ENCODE measurements at places on chromosomes 12 and 14.

DNA sequence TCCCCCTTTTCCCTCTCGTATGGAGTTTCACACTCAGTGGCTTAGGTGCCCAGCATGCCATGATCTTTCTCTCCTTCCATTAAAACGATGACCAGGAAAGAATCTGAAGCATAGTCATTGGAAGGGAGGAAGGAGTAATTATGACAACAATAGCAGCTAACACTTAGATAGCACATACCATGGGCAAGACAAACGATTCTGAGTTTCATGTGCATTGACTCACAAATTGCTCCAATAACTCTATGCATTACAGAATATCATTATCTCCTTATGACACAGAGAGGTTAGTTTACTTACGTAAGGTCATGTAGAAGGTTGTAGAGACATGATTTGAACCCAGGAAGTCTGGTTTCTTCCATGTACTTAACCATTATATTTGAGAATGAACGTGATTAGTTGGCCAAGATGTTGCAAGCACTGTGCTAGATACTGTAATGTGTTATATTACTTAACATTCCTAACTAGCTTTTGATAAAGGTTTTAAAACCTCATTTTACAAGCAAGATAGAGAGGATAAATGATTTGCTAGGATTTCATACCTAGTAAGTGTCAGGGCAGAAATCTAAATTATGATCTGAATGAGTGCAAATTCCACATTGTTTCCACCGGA, 162.4 kb downstream of the CAND1 start:
- DNase-seq = no peak

GRCh38 chr14:88955455-88955854, 131.0 kb downstream of the TTC8 start:
- DNase-seq = no peak

DNA sequence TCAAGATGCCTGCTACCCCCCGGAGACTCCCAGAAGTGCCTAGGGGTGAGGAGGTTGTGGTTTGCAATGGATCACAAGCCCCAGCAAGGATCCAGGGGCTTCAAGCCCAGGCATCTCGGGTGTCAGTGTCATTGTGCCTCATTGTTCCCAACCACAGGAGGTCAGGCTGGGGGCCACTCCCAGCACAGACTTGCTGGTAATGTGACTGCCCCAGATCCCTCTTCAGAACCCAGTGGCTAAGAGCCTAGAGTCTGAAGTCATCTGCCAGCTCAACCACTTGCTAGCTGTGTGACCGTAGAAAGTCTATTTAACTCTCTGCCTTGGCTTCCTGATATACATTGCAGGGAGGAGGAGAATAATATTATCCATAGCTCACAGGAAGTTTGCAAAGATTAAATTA, 7.7 kb upstream of the ASB2 start:
- DNase-seq = no peak

- no peak for DNase-seq
Measured at GRCh38 chr12:94831081-94831751, 172.3 kb downstream of the NDUFA12 start.

- DNase-seq = no peak
Measured at GRCh38 chr12:45407981-45408728, 192.3 kb downstream of the ANO6 start.

GRCh38 chr12:23221066-23221465, 596.1 kb downstream of the ETNK1 start:
- DNase-seq = no peak

- DNase-seq = no peak
Measured at GRCh38 chr12:82055391-82055790, 296.2 kb upstream of the PPFIA2 start.

GRCh38 chr12:75913502-75914351, 117.8 kb downstream of the PHLDA1 start:
- no peak for DNase-seq

DNA sequence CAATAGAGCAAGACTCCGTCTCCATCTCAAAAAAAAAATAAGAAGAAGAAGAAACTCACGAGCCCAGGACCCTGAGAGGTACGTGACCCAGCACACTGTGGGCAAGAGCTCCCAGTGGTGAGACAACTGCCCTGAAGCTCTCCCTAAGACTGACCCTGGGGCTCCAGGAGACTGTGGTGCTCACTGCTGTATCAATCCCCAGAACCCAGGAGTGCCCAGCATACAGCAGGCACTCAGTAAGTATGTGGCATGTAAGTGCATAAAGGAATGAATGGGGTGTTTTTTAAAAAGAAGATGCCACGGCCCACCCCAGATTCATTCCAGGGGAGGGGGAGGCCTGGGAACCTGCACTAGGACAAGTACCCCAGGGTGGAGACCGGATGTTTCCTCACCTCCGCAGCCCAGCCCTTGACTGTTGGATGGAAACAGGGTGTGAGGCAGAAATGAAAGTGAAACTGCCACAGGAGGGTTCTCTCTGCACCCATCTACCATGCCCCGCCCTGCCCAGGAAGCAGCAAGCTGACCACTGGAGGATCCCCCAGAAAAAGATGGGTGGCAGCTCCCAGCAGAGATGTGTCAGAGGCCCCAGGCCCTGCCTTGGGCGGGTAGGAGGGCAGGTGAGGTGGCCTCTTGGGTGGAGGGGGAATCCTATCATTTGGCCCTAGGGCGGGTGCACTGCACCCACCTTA, 12.2 kb downstream of the ITPK1 start:
- DNase-seq = peak; percentile 27

GRCh38 chr12:106273491-106273890, 25.7 kb upstream of the CKAP4 start:
- DNase-seq = no peak

- DNase-seq = no peak
Measured at GRCh38 chr12:23813206-23813605, 136.3 kb downstream of the SOX5 start.

DNA sequence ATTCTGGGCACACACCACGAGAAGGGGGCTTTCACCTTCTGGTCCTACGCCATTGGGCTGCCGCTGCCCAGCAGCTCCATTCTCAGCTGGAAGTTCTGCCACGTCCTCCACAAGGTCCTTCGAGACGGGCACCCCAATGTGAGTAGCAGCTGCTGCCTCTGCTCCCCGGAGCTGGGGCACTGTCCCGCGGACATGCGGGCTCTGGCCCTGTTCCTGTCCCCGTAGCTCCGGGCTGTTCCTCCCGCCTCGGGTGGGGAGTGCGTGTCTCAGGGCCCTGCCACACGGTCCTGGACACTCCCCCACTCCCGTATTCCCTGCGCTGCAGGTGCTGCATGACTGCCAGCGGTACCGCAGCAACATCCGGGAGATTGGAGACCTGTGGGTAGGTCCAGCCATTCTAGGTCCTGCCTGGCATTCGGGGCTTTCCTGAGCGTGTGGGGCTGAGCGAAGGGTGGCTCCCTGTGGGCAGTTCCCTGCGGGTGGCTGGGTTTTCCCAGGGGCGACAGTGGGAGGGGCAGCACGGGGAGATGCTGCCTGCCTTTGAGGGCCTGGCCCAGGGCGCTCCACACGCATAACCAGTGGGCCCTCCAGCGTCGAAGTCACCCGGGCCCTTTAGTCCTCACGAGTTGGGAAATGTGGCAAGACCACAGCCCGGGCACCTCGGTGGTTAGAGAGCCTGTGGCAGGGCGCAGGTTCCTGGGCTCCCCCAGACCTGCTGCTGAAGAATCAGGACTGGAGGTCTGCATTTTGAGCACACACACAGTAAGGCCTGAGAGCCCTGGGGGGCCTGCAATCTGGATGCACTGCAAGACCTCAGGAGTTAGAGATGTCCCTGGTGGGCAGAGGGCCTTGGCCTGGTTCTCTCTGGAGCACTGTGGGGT, 13.5 kb downstream of the HIP1R start:
- no peak for DNase-seq

- no peak for DNase-seq
Measured at GRCh38 chr12:123659996-123660727, 10.8 kb upstream of the TCTN2 start.

DNA sequence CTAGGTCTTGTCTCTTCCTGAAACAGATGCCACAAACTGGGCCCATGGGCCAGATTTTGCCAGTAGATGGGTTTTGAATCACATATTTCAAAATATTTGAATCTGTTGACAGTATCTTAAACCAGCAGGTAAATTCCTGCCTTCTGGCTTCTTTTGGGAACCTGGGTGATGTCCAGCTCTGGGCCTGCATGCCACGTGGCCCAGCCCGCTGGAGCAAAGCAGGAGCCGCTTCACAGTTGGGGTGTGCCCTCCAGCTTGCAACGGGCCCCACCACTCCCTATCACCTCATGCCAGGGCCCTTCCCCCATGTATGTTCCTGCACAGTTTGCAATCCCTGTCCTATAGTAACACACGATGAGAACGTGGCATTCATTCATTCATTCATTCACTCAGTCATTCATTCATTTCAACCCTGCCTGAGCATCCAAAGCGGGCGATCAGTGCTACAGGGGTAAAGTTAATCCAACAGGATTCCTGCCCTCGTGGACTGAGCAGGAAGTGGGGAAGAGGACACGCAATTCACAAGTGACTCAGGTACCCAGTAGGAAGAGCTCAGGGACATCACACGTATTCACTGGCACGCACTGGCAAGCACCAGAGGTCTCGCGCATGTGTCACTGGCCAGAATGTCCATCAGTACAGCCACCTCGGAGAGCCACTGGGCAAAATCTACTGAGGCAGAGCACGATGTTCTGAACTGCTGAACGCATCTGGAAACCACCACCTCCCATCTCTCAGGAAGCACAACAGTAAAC, 27.8 kb downstream of the SCARB1 start:
- DNase-seq = no peak

GRCh38 chr12:104805186-104805585, 152.9 kb downstream of the SLC41A2 start:
- no peak for DNase-seq

DNA sequence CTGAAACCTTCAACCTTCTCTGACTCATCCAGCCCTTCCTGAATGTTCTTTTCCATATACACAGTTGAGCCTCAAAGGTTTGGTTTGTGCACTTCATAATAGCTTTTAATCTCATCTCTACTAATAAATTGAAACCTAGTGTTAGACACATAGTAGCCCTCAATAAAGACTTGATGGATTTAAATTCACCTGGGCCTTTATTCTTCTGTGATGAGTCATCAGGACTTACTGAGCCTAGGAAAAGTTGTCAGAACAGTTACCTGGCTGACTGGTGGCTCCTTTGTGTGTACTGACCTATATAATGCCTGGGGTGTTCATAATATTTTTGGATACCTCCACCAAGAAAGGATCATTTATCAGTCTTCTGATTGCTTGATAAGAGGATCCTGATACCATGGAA, 86.4 kb upstream of the NTF3 start:
- DNase-seq = no peak

DNA sequence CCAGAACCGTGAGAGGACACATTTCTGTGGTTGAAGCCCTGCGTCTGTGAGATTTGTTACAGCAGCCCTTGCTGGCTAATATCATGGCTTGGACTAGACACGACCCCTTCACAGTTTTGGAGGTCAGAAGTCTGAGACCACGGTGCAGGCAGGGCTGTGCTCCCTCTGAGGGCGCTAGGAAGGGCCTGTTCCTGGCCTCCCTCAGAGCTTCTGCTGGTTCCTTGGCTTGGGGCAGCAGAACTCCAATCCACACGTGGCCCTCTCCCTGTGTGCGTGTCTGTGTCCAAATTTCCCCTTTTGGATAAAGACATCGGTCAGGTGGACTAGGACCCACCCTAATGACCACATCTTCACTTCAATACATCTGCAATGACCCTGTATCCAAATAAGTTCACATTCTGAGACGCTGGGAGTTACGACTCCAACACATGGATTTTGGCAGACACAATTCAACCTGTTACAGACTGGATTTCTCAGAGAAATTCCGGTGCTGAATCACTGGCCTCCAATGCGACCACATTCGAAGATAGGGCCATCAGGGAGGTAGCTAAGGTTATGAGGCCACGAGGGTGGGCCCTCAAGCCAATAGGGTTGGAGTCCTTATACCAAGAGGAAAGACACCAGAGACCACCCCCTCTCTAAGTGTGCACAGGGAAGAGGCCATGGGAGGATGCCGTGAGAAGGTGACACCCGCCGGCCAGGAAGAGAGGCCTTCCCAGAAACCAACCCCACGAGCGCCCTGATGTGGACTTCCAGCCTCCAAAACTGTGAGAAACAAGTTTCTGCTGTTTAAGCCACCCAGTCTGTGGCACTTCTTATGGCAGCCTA, 43.6 kb upstream of the PPP2R5C start:
- no peak for DNase-seq

- no peak for DNase-seq
Measured at GRCh38 chr12:107344035-107344808, 250.9 kb upstream of the CRY1 start.

GRCh38 chr14:99189201-99189801, 82.7 kb downstream of the BCL11B start:
- no peak for DNase-seq

GRCh38 chr14:76408877-76409276, 32.9 kb downstream of the ESRRB start:
- no peak for DNase-seq

DNA sequence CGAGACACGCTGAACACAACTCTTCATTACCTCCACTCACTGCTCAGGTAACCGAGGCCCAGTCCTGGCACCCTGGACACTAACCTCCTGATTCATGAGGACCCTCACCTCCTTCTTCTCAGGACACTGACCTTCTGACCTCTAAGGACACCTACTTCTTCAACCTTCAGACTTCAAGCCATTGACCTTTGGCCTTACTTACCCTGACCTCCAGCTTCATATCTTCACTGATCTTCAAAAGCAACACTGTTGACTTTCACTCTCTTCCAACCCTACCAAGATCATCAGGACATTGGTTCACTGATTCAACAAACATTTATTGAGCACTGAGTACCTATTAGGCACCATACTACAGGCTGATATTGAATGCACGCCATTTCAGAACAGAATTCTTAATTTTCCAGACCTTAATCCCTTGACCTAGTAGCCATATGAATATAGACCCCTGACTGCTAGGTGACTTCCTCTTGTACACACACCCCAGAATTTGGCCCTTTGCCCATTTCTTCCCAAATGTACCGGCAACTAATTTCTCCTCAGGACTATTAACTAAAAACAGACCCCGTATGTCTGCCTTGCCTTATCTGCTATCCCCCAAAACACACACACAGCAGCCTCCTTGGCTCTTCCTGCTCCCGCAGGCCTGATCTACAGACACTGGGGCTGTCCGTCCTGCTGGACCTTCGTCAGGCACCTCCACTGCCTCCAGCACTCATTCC, 5.8 kb downstream of the ARHGEF40 start:
- DNase-seq = no peak

DNA sequence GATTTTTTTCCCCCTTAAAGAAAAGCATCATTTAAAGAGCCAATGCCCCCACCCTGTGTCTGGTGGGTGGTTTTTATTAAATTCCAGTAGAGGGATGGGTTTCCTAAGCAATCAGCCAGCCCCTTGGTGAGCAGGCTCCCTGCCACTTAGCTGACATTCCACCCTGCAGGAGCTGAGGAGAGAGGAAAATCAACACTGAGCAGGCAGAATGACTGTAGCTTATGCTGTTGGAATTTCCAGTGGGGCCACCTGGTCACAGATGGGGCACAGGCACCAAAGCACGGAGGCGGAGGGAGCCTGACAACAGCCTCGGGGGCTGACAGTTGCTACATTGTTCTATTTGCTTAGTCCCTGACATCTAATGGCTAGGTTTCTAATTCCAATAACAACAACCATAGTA, 127.7 kb downstream of the TMEM30B start:
- no peak for DNase-seq

- DNase-seq = no peak
Measured at GRCh38 chr12:104342147-104342546, 38.6 kb downstream of the EID3 start.

GRCh38 chr12:75116646-75117198, 92.9 kb downstream of the KCNC2 start:
- no peak for DNase-seq

Measured in activated T-helper 1 cell treated with anti-CD3 and anti-CD28 coated beads, Interleukin-2, amount 50 U/mL, for 16 hours (primary cell).